Stimulated activated CD8-positive, alpha-beta memory T cell treated with anti-CD3 and anti-CD28 coated beads, Interleukin-2, amount 100 ng/mL, for 1 hour (primary cell): ENCODE measurements at places on chromosomes 7 and 10.

- DNase-seq, result no peak
These were observed 85.7 kb upstream of the GHITM start for GRCh38 chr10:84053626-84054025.

DNA sequence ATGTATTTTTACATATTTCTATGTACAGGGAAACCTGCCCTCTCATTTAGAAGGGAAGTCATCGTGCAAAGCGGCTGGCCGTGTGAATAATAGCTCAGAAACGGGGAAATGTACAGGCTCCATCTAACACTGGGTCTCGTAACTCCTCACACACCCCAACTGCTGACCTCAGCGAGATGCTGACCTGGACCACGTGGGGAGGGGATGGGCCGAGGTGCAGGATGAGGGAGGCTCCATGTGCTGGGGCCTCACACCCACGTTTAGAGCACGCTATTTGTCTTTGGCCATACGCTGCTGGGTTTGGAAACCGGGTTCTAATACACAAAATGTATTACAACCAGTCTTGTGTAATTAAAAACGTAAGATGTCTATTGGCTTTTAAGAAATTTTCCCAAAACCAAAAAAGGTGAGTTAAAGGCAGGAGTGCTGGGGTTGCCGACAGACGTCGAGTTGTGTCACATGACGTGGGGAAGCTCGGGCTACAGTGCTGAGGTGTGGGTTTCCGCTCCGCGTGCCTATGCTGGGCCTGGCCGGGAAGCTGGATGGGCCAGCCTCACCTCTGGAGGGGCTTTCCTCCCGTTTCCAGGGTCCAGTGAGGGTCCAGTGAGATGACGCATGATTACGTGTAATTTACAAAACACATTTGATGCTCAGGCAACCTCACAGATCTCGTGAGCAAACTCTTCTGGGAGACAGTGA lies 215.6 kb downstream of the DNAJB6 start:
- no peak for DNase-seq

GRCh38 chr10:4678023-4678950 lies 147.7 kb upstream of the AKR1E2 start:
- DNase-seq, result no peak

GRCh38 chr10:111677759-111678158 lies 505.8 kb downstream of the GPAM start:
- DNase-seq, result no peak

- DNase-seq, result no peak
These were observed 643.6 kb downstream of the SORCS3 start for GRCh38 chr10:105284476-105285215.

- DNase-seq, result no peak
These were observed 182.4 kb downstream of the TPK1 start for GRCh38 chr7:144653449-144653848.

DNA sequence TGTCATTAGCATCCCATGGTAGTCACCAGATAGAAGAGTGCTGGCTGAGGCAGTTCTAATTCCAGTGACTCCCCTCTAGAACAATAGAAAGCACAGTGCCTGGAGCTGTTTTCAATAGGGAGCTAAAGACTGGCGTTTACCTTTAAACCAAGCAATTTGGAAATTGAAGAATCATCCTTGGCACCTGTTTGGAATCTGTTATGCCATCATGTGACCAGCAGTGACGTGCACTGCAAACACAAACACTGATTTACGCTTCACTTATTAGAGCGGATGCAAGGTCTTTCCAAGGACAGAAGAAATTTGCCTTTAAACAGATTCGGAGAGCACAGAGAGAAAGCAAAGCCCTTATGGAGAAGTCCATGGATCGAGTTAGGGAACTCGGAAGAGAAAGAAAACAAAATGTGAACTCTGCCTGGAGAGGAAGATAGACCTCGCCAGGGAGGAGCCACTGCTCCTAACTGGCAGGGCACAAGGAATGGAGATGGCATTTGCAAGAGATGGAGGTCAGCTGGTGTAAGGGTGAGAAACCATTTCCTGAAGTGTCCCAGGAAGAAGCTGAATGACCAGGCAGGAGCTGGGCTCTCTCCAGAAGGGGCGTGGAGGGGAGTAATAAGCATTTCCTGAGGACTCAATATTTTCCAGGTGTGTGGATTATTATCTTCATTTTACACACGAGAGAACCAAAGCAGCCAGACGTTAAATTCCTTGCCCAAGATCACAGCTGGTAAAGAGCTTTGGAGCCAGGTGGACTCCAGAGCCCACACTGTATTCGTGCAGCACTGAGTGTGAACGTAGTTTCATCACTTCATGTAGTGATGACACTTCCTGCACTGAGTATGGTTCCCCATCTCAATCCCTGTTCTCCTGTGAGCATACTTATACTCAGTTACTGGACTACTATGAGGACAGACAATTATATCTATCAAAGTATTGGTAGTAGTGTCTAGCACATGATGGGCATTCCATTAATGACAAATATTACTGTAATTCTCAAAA lies 97.7 kb downstream of the CUBN start:
- DNase-seq, result no peak

- no peak for DNase-seq
These were observed 20.9 kb upstream of the BTBD16 start for GRCh38 chr10:122249991-122250750.

DNA sequence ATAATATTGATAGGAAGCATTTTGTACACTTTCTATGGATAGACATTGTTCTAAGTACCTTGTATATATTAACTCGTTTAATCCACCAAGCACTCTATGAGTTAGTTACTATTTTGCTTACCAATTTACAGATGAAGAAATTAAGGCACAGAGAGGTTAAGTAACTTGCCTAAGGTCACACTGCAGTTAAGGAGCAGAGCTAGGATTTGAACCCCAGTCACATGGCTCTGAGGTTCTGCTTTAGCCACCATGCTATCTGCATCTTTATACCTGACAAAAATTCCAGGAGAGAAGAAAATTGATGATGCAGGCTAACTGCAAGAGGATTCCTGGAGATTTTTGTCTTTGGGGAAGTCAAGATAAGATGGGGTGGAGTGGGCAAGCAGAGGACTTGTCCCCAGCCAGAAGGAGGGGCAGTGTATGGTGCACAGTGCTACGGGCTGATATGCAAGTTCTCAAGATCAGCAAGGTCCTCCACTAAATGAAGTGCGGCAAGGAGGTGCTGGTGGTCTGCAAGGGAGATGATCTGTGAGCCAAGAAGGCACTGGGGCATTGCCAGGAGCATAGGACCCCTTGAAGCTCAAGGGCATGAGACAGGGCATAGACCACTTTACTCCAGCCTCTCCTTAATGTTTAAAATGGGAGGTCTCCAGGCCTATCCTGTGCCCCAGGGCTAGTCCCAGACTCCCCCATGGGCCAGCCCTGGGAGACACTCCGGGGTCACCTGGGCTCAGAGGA lies 430.6 kb downstream of the RPS24 start:
- no peak for DNase-seq

- no peak for DNase-seq
These were observed 75.5 kb upstream of the PCGF5 start for GRCh38 chr10:91144961-91145360.
